ENCODE measurements at places on chromosomes 11 and 22.

DNA sequence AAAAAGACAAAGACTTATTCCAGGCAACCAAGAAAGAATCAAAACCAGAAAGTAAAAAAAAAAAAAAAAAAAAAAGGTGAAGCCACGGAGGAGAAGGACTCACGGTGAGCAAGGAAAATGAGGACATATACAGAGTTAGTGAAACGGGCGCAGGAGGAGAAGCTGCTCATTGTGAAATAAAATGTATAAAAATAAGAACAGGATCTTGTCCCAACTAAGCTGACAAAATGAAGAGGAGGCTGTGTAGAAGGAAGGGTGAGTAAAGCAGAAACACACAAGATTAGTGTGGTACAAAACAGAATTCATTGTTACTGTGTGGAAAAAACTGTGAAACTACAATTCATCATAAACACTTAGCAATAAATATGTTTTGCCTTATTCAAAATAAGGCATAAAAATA, 7.6 kb downstream of the IL17REL start:
- no peak for DNase-seq

DNA sequence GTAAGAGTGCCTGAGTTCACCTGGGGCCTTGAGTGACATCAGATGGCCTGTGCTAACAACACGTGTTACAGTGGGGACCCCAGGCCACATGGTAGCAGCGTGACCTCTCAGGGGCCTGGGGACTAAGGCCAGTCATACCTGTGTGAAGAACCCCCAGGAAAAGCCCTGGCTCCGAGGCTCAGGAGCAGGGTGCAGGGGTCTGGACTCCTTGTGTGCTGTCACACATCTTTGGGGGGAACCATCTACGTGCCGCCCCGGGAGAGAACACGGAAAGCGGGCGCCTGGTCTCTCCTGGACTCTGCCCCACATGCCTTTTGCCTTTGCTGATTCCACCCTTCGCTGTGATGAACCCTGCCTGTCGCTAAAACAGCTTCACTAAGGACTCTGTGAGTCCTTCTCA, 48.7 kb downstream of the SHANK2 start:
- no peak for DNase-seq

GRCh38 chr22:43897751-43898261, 6.0 kb upstream of the PNPLA5 start:
- DNase-seq = no peak

- DNase-seq = peak; percentile 71
Observed at GRCh38 chr11:73203790-73204189, 14.3 kb upstream of the P2RY2 start.

DNA sequence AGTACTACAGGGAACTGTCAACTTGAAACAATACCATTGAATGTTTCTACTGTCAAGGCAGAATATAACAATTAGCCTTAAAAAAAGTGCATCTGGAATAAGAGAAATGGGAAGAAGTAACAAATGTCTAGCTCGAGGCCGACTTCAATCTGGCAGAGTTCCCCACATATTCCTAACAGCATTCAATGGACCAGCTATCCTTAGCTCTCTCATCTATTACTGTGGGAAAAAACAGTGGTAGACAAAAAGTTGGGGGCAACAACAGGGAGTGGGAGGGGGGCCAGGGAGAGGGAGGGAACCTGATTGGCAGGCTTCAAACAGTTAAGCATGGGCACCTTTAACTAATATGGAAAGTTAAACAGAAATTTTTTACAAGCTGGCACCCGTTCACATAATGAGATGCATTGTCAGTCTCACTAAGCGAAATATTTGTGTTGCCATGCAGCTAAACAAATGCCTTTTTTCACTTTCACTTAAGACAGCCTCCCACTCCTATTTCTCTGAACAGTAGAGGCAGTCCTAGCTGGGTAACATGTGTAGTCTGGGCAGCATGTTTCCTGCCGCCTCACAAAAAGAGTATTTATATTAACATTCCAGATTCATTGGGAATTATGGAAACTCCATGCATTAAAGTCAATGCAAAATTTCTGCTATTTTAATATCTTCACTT, 62.2 kb upstream of the SOX6 start:
- DNase-seq = no peak

GRCh38 chr22:17384612-17385330, 15.5 kb downstream of the CECR2 start:
- DNase-seq = no peak

DNA sequence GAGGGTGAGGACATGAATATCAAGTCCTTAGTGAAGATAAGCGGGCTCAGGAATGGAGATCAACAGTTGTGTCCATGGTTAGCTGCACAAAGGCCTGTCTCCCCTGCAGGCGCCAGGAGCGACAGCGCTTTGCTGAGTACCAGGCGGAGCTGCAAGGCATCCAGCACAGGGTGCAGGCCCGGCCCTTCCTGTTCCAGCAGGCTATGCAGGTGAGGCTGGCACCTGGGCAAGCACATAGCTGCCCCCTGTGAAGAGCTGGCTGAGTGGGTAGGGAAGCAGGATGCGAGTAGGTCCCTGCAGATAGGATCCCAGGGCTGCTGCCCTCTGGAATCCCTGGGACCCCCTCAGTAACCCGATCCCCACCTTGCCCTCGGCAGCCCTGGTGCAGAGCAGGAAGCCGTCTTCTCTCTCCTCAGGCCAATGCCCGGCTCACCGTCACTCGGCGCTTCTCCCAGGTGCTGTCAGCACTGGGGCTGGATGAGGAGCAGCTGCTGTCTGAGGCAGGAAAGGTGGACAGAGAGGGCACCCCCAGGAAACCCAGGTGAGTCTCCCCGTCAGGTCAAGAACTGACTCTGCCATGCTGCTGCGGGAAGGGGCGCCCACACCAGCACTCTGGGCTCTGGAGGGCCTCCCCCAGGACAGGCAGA, 2.6 kb upstream of the SART1 start:
- no peak for DNase-seq

- no peak for DNase-seq
Observed at GRCh38 chr11:77233011-77233410, 68.5 kb downstream of the GDPD4 start.

DNA sequence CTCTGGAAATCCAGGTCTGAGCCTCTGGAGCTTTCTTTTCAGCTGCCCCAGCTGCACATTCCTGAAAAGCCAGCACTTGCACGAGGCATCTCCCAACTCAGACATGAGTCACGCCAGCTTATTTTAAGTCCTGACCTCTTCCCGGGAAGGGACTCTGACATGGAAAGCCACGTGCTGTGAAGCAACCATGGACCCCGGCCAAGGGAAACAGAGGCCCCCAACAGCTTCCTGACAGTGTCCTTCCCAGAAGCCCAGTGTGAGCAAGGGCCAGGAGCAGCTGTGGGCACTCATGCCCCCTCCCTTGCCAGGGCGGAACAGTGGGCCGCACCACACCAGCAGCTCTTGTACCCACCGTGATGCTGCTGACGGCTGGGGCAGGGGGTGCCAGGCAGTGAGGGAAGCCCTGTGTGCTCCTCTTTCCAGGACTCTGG, 118.8 kb upstream of the CADM1 start:
- DNase-seq = no peak

DNA sequence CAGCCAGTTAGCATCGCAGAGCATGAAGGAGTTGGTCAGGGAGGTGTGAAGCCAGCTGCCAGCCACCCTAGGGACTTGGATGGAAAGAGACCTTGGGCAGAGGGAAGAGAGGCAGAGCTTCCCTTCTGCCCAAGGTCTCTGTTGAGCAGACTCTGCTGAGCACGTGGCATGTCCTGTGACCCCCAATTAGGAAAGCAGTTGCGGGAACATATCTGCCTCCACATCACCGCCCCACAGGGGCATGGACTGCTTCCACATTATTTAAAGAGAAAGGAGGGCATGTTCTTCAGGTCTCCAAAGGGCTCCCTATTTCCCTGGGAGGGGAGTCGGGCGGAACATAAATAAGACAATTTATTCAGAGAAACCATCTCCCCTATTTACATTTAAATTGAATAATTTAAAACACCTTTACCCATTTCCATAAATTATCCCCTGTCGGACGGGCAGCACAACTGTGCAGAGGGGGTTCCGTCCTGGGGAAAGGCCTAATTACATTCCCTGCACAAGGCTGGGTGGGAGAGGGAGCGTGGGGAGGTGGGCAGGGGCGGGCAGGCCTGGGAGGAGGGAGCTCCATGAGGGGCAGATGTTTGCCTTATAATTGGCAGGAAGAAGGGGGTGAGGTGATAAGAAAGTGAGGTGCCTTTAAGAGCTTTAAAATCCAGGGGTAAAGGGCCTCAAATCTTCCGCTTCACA, 88.8 kb upstream of the THY1 start:
- no peak for DNase-seq

DNA sequence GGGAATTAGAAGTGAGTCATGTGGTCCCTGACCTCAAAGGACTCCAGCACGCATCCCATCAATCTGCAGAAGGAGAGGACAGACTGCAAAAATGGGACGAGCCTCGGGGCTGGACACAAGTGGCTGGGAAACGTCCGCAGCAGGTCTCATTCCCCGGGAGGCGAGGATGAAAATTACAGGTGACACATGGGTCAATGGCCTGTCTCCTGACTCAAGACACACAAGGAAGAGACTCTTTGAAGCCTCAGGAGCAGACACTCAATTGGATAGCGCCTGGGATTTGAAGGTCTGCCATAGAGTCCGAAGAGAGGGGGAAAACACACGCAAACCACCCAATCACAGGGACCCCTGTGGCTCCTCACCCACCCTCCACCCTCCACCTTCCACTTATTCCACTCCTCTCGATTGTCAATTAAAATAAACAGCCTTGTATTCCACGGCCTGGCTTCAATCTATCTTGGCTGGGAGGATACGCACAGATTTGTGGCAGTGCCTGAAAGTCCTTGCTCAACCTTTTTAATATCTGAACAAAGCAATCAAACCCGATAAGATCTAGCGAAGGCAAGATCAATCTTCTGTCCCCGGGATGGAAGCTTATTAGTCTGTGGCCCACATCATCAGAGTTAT, 101.8 kb upstream of the CADM1 start:
- no peak for DNase-seq

GRCh38 chr11:3613998-3614741, 27.6 kb downstream of the ART5 start:
- DNase-seq = no peak

DNA sequence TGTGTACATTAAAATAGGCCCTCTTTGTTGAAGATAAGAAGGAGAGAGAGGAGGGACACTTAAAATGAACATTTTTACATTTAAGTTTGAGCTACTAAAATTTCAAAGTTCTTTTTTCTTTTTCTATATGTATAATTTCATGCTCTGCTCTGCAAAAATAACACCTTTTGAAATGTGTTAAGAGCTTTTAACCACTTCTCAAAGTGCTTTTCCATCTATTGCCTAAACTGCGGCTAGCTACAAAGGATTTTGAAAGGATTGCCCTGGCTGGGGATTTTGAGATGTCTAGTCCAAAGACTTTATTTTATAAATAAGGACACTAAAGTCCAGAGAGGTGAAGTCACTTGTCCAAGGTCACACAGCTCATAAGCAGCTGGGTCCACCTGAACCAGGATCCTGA, 138.5 kb downstream of the CCDC81 start:
- DNase-seq = no peak

GRCh38 chr11:71505001-71505400, 22.1 kb upstream of the KRTAP5-7 start:
- no peak for DNase-seq

GRCh38 chr22:19996694-19997384, 19.8 kb downstream of the ARVCF start:
- no peak for DNase-seq

DNA sequence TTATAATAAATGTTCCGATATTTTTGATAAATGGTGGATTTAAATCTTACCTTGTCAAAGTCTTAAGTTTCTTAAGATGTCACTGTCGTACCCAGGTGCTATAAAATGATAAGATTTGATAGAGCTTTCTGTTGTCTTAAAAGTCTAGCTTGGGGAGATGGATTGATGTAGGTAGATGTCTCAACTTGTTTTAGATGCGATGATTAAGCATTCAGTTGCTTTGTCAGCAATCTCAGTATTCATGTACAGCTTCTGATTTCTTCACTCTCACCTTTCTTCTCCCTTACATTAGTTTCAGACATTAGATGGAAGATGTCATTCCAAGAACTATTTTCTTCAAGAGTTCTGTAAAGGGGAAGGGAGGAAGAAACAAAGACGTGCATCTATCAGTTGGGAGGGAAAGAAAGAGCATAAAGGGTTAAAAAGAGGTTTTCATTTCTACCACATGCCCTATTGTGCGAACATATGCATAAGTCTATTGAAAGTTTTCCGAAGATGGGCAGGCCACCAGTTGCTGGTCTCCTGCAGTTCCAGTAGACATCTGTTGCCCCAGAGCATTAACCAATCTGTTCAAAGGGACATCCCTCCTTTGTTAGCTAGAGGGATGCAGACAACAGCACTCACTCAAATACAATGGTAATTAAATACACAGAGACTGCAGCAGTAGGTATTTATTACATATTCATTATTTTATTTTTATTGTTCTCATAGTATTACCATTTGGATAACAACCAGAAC, 38.4 kb downstream of the ZC3H12C start:
- DNase-seq = no peak

DNA sequence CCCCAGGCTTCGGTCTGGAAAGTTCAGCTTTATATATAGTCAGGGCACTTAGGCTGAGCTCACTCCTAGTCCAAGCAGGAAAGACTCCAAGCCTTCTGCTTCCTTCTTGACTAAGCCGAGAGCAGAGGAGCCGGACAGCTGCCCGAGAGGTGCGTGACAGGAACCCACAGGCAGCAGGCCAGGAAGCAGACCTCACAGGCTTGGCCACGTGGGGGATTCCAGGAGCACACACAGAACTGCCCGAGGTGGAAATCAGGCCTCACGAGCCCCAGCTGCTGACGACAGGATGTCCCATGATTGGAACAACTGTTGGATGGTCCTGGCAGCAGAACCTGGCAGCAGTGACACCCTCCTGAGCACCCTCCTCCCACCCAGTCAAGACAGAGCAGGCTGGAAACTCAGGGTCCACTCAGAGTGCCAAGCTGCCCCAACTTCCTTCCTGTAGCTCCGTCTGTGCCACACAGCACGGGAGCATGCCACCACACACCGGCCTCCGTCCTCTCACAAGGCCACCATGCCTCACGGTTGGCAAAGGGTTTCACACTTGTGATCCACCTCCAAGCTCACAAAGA, 5.4 kb downstream of the PLA2G6 start:
- no peak for DNase-seq

- DNase-seq = no peak
Observed at GRCh38 chr11:76742902-76743301, 40.3 kb upstream of the TSKU start.

DNA sequence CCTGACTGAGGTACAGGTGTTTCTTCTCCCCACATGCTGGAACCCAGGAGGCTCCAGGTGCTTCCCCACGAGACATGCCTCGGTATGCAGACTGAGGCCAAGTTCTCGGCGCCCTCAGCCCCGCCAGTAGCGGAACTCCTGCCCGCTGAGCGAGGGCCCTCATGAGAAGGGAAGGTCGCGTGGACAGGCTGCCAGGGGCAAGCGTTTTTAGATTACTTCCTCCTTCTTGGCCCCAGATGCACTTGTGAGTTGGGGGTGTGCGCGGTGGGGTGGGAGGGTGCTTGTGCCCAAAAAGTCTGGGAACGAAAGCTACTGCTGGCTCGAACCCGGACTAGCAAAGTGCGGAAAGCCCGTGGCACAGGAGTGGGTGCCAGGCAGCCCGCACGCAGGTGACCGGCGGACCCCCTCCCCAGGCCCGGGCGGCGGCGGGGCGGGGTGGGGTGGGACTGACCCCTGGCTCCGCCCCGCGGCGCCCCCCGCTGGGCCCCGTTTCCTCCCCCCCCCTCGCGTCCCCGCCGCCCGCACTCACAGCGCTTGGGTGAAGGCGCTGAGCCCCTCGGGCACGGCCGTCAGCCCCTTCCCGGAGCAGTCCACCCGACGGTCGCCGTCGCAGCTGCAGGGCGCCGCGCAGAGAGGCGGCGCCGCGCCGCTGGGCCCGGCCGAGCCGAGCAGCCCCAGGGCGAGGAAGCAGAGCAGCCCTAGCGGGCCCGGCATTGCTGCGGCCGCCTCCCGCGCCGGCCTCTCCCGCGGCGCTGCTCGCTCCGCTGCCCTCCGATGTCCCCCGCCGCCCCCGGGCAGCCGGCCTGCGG, 797 bp downstream of the LGR4 start:
- no peak for DNase-seq
